Common myeloid progenitor, CD34-positive (primary cell): ENCODE measurements at places on chromosomes 11 and 22.

DNA sequence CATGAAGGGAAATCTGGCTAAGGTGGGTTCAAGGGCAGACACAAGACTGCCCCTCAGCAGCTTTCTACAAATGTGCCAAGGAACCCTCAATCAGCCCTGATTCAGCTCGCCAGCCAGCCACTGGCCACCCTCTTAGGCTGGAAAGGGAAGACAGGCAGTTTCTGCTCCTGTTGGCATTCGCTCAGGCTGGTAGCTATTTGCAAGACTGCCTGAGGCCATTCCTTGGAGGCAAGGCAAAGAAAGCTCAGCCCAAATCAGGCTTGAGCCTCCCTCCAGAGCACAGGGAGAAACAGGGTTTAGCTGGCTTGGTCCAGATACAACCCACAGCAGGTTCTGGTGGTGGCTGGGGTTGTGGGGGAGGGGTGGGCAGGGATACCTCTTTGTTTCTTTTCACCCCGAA is 19.2 kb downstream of the TP53I11 start:
- no peak for DNase-seq

DNA sequence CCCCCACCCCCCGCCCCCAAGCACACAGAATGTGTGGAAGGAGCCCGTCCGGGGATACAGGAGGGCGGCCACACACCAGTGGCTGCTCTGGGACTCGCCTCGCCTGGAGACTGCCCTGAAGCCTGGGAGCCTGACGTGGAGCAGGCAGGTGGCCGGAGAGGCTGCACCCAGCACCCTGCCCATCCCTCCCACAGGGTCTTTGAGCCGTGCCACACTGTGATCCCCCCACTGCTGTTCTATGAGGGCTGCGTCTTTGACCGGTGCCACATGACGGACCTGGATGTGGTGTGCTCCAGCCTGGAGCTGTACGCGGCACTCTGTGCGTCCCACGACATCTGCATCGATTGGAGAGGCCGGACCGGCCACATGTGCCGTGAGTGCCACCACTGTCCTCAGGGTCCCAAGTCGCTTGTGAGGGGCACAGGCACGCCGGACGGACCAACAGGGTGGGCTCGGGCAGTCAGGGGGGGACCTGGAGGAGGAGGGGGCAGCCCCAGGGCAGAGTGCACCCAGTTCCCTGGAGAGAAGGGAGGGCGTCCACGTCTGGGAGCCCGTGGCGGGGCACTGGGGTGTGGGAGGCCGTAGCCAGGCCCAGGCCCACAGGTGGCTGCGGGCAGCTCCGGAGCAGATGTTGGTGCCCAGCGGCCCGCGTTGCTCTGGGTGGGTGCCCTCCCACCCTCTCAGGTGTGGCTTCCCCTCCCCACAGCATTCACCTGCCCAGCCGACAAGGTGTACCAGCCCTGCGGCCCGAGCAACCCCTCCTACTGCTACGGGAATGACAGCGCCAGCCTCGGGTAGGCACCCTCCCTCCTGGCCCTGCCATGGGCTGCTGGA is 27.0 kb upstream of the MUC5B start:
- no peak for DNase-seq

- DNase-seq = no peak
These were observed 45.8 kb downstream of the LRFN4 start for GRCh38 chr11:66902486-66903177.

DNA sequence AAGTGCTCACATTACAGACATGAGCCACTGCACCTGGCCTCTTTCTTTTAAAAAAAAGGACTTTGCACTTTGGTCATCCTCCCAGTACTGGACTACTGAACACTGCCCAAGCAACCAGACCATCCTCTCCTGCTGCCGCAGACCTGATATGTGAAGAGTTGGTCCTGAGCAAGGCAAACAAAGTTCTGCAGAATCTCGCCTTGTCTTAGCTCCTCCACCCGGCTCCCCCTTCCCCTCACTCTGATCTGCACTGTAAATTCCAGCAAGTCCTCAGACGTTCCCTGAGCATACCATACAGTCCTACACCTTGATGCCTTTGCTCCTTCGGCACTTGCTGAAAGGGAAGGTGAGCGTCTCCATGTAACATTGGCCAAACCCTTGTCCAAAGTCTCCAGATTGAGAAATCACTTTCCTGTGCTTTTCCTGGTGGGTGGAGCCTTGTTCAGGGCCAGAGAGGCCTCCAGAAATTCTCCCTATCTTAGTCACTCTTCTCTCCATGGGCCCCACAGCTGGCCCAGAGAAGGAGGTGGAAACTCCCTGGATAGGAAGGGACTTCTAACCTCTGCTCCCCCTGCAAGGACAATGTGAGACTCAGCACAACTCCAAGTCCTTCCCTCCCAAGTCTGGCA is 47.0 kb upstream of the TIMP3 start:
- DNase-seq = no peak
